ENCODE measurements at places on chromosomes 1 and 21.

DNA sequence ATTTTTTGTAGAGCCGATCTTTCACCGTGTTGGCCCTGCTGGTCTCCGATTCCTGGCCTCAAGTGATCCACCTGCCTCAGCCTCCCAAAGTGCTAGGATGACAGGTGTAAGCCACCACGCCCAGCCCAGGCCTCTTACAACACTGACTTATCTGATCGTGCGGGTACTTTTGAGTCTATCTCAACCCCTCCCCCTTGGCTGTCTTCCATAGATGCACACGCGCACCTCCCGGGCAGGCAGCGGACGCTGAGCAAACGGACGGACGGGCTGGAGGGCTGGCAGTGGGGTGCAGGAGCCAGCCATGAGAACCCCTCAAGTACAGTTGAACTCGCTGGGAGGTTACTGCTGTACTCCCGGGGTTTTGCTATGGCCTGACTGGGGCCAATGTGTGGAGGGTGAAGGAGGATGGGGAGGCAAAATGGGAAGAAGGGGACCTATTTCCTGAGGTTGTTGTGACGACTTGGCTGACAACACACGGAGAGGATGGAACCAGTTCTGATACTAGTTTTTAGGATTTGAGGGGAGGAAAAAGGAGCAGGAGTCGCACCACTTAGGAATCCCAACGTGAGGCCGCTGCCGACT lies 959 bp downstream of the CD58 start:
- peak; percentile 47 for DNase-seq

- no peak for DNase-seq
These were observed 156.5 kb downstream of the KCNJ6 start for GRCh38 chr21:37759777-37760176.

GRCh38 chr1:227038401-227038800 lies 98.3 kb downstream of the COQ8A start:
- DNase-seq, result no peak

DNA sequence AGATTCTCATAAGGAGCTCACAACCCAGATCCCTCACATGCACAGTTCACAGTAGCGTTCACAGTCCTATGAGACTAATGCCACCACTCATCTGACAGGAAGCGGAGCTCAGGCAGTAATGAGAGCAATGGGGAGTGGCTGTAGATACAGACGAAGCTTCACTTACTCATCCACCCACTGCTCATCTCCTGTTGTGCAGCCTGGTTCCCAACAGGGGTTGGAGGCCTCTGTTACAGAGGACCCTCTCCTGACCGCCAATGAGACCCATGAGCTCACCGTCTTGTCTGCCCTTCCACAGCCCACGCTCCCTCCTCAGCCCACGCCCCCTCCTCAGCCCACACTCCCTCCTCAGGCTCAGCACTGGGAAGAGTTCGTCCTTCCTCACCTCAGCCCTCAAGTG lies 39.6 kb downstream of the RSPH1 start:
- peak; percentile 60 for DNase-seq

- peak; percentile 26 for DNase-seq
These were observed 119.8 kb downstream of the OSBPL9 start for GRCh38 chr1:51736702-51737101.

DNA sequence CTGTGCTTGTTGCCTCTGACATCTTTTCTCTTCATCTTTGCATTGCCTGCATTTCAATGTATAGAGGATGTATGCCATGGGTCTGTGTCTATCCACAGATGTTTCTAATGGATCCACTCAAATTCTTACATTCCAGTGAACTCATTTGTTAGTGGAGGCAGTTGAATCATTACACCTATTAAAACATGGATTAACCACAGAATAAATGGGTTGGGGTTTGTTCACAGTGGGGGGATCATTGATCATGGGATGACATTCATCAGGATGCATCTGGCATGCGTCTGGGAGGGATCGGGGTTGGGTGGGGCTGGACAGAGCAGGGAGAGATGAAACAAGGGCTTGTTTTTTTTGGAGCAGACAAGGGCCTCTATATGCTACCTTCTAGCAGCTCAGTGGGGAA lies 182.5 kb downstream of the RHOU start:
- no peak for DNase-seq

DNA sequence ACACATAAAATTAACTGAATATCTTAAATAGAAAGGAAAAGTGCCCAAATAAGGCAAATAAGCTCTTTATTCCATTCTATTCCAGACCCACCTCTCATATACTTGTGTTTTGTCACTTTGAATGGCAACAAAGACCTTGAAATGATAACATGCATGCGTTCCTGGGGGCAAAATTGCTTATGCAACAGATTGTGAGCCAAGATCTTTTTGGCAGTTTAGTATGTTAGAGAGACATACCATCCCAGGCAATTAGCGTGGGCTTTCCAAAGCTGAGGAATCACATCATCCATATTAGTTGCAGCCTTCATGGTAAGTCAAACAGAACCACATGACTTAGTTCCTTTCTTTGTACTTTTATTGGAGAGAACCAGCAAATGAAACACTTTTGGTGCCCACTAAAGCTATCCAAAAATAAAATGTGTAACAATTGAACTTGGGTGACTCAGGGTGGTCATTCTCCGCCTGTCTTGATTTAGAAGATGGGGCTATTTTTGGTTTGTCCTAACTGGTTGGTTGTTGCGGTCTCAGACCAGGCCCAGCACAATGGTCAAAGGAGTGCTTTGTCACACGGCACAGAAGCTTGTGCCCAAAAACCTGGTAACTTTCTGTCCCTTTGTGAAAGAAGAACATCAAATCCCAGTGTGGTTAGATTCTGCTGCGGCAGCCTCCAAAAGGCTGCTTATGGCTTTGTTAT lies 68.7 kb upstream of the ATF3 start:
- peak; percentile 59 for DNase-seq

DNA sequence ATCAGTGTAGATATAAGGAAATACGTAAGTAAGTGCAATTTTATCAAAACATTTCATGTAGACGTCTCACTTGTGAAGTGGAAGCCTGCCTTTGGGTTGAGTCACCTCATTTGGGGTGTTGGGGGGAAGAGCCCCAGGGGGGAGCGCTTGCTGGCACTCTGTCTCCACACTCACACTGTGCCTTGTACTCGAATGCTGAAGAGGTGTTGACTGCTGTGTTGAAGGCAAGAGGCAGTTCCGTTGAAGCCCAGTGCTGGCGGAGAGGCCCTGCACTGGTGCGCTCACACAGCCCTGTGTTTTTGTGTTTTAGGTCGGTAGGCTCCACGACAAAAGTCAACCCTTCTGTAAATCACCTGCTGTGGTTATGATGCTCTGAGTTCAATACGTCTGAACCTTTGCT lies 131.9 kb upstream of the COL6A1 start:
- DNase-seq, result no peak

- DNase-seq, result peak; percentile 26
These were observed 241.4 kb upstream of the JUN start for GRCh38 chr1:59025201-59025600.

- DNase-seq, result no peak
These were observed 148.3 kb downstream of the C1orf94 start for GRCh38 chr1:34324879-34325440.

- peak; percentile 24 for DNase-seq
These were observed 54.6 kb upstream of the IPO9 start for GRCh38 chr1:201774224-201774982.

GRCh38 chr21:29586696-29587095 lies 288.0 kb downstream of the BACH1 start:
- DNase-seq, result no peak

DNA sequence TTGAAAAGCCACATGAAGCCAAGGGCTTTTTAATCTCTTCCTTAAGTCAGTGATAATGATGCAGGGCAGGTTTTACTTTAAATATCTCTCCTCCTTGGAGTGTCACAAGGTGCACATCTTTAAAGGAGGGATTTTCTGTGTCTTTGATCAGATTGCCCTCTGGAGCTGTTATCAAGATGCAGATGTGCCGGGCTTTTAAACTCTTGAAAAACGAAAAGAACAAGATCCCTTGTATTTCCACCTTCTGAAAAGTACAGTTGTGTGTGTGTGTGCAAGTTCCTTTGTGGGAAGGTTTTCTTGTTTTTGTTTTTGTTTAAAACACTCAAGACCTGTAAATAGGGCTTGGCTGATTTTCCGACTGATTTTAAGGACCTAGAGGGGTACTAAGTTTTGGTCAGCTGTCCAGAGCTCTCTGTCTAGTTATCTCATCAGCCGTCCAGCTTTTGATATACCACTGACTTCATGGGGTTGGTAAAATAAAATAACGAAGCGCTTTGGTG lies 1.6 kb downstream of the MARK1 start:
- no peak for DNase-seq

- no peak for DNase-seq
These were observed 261.1 kb downstream of the SIPA1L2 start for GRCh38 chr1:232368821-232369321.

- peak; percentile 66 for DNase-seq
These were observed 80.9 kb downstream of the SPSB1 start for GRCh38 chr1:9373619-9374018.

DNA sequence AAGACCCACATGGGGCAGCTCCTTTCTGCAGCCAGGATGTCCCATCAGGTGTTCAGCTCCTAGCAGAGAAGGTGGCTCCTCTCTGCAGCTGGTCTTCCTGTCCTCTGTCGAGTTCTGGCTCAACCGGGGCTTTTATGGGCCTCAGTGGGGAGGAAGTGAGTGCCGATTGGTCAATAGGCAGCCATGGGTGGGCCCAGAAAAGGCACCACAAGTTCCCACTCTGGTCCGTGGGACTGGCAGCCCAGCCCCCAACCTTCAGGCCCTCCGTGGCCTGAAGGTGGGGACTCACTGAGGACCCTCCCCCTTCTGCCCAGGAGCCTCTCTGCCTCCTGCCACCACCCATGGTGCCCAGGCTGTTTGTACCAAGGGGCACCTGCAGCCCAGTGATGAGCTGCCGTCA lies 161.7 kb upstream of the DUSP10 start:
- no peak for DNase-seq

DNA sequence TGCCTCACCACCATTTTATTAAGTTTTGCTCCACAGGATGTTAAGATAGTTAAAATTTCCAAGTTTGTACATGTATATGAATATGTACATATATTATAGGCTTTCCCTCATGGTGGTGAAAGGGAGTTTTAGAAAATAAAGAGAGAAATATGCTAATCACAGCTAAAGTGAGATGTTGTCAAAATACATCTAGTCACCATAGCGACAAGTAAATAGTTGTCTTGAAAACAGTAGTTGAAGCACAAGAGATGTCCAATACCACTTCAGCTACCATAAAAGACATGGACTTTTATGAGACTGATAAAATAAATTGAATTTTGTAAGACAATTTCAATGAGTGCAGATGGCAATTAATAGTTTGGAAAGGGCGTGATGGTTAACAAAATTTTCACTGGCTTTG lies 1600.0 kb downstream of the BRINP3 start:
- DNase-seq, result no peak

DNA sequence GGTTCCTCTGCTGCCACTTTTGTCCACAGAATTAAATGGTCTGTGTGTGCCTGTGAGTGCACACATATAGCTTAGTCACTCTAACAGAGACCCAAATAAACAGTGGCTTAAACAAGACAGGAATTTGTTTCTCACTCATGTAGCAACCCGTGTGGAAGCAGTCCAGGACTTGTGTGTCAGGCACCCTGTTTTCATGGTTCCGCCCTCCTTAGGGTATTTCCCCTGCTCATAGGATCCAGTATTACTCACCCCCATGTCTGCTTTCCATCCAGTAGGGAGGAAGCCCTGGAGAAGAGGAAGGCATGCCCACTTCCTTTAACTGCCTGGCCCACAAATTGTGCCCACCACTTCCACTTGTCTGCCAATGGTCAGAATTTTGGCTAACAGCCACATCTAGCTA lies 41.3 kb upstream of the TACSTD2 start:
- DNase-seq, result peak; percentile 97

GRCh38 chr1:117512728-117513321 lies 93.0 kb upstream of the TENT5C start:
- peak; percentile 20 for DNase-seq

DNA sequence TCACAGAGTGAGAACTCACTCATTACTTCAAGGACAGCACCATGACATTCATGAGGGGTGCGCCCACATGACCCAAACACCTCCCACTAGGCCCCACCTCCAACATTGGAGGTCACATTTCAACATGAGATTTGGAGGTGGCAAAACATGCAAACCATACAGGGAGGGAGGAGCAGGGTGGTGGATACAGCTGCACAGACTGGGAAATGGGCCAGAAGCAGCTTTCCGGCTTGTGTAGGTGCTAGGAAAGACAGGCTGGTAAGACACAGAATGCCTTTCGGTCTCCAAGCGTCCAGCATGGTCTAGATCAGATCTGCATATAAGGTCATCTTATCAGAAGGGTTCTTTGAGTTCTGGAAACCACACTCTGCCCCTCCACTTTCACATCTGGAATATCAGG lies 35.1 kb upstream of the TINAGL1 start:
- no peak for DNase-seq

- DNase-seq, result peak; percentile 75
These were observed 6.3 kb downstream of the ATF6 start for GRCh38 chr1:161772397-161772796.

DNA sequence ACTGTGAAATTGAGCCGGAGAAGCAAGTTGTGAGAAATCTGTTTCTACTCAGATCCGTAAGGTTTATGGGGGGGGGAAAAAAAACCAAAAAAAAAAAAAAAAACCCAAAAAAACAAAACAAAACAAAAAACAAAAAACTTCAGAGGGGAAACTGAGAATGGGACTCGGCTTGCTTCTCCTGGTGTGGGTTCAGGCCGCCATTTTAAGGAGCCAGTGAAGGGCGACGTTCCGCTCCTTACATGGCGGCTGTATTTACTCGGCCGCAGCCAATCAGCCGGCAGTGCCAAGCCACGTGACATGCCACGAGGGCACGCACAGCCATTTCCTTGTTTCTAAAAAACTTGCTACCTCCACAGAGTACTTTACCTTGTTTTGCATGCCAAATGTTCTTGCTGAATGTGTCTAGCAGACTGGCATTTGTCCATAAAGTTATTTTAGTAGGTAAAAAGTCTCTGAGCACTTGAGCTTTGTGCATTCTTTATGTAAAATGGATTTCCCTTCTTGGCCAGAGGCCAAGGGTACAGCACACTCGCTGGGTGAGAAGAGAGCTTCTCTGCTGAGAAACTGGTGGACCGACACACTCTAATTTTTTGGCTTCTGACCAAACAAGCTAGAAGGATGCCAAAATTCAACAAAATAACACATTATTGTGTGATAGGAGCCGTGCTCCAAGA lies 101.8 kb downstream of the NFIA start:
- no peak for DNase-seq

DNA sequence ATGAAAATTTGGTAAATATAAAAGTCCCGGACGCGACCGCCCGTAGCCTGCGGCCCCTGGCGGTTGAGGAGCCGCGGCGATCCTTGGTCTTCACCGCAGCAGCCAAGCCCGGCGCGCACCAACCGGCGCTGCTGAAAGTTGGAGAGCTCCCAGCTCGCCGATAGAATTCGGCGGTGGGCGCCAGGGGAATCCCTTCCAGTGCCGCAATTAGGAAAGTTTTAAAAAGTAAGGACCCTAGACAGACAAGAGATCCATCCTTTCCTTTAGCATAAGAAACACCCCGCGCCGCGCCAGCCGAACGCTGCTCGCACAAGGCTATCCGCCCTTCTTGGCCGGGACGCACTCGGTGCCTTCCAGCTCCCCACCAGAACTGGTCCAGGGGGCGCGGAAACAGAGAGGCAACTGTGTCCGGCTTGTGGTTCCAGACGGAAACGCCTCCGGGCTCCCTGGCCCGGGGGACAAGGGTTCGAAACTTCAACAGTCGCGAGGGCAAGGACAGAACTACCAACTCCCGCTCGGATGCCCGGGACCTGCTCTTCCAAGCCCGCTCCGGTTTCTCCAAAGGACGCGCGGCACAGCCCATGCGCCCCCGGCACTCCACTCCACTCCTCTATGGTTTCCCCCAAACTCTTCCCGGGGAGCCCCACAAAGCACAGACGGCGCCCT lies 1.7 kb downstream of the FAM78B start:
- peak; percentile 28 for DNase-seq

All from suppressor macrophage treated with lipopolysaccharide for 1 hour (primary cell).